ENCODE measurements at places on chromosomes 13 and 19.

DNA sequence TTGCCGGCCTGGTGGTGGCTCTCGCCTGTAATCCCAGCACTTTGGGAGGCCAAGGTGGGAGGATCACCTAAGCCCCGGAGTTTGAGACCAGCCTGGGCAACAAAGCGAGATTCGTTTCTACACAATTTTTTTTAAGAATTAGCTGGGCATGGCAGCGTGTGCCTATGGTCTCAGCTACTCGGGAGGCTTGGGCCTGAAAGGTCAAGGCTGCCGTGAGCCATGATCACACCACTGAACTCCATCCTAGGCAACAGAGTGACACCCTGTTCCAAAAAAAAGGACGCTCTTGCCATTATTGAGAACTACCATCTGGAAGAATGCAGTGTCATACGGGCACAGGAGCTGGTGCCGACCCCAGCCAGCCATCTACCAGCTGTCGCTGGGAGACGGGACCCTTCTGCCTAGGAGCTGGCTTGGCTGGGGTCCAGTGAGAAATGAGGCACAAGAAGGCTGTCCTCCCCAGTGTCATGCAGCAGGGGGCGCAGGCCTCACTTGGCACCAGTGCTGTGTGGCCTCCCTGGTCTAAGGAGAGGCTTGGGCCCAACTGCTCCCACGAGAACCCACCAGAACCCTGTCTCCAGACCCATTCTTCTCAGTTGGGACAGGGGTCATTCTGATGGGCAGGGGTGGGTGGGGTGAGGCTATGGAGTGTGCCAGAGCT is 12.2 kb upstream of the RELB start:
- peak; percentile 78 for DNase-seq

- no peak for DNase-seq
Observed at GRCh38 chr13:79918620-79919019, 422.3 kb downstream of the SPRY2 start.

GRCh38 chr19:13206587-13206986 is 56.4 kb downstream of the IER2 start:
- no peak for DNase-seq

GRCh38 chr19:21430675-21431074 is 33.7 kb downstream of the ZNF493 start:
- DNase-seq: no peak

DNA sequence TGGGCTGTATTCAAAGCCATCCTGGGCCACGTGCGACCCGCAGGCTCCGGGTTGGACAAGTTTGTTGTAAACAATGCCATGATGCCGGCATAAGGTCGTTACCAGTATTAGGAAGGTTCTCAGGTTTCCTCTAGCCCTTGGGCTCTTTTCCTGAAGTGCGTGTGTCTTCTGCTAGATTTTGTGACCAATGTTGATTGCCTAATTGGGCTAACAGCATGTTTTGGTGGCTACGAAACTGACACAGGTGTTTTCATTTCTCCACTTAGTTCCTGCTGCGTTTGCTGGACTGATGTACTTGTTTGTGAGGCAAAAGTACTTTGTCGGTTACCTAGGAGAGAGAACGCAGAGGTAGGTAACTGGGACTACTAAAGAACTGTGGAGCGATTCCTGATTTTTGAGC is 20.3 kb downstream of the ALOX5AP start:
- DNase-seq: no peak

- no peak for DNase-seq
Observed at GRCh38 chr13:97114651-97115050, 107.5 kb upstream of the MBNL2 start.

DNA sequence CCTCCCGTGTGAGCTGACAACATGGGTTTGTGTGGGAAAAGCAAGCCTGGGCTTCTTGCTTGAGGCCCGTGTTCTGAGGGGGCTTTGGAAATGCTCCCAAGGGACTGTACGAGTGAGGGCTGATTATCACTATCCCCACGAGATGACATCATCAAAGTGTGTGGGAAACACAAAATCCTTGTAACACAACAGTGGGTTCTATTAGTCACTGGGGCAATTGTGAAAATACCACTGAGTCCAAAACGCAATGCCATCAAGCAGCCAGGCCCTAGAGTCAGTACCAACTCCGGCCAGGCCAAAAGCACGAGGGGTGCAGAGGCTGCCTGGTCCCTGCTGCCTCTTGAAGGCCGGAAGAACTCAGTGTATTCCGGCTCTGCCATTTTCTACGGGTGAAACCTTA is 29.6 kb downstream of the CAPS start:
- no peak for DNase-seq

DNA sequence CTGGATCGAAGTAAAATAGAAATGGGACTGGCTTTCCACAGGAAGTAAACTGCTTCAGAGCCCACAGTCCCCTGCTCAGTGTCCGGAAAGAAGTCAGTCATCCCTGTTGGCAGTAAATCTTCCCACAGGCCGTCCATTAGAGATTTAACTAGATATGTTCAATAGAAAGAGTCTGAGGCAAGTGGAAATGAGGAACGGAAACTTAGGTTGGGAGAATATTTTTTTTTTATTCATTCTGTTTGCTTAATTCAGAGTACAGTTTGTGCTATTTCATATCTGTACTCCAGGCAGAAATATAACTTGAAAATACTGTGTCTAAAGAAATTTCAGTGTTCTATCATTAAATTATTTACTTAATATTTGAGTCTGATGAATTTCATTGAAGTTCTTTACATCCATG is 22.7 kb downstream of the SLC25A15 start:
- DNase-seq: peak; percentile 26

DNA sequence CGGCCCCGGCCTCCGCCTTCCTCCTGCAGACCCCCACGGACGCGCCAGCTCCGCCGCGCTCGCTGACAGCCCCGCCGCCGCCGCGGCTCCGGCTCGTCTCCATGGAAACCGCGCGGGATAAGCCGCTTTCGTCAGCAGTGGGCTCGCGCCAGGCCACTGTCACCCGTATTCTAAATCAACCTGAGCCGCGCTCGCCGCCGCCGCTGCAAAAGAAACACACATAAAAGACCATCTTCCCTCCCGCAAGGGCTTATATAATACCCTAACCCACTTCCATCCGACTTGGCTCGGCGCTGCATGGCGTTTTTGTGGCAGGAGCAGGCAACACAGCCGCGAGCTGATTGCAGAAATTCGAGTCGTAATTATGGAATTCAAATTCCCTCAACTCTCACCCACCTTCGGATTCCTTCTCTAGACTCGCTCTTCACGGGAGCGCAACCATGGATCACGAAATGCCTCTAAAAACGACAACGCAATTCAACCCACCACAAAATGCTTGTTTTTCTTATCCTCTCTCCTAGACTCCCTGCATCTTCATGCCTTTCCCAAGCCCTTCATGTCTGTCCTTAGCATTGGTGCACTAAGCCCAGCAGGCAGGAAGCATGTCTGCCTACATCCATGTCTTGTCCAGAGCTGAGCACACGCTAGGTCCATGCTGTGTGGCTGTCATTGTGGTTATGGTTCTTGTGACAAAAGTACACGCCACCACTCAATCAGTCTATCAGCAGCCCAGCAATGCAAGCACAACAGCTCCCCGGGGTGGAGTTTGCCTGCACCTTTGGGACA is at the start of gene AMER2:
Gene AMER2, minus strand, starts transcription at position 772 of the 786 bp plus-strand sequence. Its CDS starts 669 bp downstream, at position 103.
- DNase-seq: peak; percentile 38

DNA sequence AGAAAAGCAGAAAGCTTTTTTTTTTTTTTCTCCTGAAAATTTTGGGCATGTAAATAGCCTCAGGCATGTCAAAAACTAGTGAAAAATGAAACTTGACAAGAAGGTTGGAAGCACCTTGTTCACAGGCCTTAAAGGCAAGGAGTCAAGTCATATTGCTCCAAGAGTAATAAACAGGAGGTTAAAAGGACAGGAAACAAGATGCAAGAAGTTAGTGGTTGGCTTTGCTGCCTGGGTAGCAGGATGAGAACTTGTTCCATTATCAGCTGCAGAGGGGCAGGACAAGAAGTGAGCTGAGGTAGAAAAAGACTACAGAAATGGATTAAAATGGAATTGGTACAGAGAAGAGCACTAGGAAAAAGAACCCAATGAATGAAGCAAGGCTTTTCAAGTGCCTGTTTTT is 242.6 kb downstream of the DCT start:
- no peak for DNase-seq

DNA sequence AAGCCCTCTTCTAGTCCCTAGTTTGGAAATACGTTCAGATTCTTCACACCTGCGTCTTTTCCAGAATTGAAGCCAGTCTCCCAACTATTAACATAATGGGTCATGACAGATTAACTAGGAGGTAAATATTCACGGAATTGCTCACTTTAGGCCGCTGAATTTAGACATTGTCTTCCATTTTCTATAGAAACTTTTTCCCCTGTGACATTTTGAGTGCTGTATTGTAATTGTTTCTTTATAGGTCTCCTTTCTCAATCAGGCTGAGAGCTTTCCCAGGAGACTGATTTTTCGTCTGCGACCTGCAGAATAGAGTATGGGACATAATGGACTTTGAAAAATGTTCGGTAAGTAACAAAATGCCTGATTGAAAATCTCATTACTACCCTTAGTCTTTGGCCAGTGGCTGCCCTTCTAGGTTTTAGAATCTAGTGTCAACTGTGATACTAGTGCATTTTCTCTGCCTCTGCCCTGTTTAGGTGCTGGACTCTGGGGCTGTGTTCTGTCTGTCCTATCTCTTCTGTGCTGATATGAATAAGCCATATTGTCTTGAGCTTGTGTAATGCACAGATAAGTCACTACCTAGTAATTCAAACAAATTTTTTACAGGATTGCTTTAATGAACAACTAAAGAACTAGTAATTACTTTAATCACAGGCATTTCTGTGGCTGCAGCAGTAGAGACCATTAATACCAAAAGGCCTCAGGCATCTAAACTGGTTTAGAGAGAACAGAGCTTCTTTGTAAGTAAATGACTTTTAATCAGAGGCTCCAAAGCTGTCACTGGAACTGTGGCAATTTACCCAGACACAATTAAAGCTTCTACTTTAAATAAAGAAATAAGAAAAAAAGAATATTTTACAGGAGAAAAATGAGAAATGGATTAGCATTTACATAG is 122.4 kb upstream of the FREM2 start:
- DNase-seq: no peak

DNA sequence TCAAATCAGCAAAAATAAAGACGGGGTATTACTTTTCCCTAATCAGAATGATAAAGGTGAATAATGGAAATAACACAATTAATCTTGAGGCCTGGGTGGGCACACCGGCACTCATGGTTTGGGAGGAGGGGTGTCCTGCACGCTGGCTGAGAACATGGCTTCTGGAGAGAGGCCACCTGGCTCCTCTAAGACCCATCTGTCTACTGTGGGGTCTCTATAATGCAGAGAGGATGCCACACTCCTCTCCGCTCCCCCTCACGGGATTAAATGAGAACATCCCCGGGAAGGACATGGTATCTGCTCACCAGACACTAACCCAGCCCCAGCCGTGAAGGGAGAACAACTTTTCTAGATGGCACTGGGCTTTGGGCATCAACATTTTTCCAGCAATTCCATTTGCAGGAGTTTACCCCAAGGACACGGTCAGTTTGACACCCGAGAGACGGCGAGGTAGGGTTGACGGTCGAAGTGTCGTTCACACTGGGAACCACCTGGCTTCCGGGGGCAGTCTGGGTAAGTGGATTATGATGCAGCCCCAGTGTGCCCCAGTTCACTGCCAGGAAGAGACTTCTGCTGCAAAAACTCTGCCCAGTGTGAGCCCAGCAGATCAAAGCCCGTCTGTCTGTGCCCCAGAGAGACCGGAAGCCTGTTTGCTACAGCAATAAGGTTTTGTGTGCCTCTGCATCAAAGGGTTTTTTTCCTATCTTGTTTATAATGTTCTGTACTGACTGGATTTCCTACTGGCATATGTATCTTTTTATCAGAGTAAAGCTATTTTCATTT is 56.6 kb downstream of the CEBPG start:
- DNase-seq: no peak

DNA sequence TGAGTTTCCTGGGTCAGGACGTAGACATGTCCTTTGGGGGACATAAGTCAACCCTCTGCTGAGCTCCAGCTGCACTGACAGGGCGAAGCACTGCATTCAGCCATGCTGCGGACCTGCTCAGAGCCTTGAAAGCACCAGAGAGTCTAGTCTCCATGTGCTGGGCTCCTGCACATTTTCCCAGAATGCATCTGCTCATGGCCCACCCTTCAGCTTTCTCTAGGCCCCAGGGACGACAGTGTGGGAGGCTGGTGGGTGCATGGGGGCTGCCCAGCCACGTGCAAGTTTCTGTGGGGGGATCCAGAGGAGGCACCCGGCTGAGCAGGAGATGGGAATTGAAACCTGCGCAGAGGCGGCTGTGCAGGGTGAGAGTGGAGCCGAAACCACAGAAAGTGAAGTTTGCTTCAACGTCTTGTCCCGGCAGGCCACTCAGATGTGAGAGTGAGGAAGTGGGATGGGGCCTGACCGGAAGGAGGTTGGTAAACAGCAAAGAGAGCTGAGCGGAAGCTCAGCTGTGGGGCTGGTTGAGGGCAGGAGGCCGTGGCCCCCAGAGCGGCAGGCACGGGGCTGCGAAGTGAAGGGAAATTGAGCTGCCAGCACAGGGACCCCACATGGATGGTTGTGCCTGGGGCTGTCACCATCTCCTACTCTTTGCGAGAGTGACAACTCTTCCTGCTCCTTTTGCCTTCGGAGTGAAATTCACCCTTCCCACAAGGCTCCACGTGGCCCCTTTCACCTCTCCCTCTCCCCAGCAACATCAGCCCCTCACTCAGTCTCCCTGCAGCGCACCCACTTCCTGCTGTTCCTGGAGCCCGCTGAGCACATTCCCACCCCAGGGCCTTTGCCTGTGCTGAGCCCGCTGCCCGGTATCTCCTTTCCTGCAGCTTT is 11.8 kb downstream of the PGLS start:
- DNase-seq: peak; percentile 92

GRCh38 chr19:32471095-32471494 is 65.5 kb downstream of the DPY19L3 start:
- peak; percentile 5 for DNase-seq

DNA sequence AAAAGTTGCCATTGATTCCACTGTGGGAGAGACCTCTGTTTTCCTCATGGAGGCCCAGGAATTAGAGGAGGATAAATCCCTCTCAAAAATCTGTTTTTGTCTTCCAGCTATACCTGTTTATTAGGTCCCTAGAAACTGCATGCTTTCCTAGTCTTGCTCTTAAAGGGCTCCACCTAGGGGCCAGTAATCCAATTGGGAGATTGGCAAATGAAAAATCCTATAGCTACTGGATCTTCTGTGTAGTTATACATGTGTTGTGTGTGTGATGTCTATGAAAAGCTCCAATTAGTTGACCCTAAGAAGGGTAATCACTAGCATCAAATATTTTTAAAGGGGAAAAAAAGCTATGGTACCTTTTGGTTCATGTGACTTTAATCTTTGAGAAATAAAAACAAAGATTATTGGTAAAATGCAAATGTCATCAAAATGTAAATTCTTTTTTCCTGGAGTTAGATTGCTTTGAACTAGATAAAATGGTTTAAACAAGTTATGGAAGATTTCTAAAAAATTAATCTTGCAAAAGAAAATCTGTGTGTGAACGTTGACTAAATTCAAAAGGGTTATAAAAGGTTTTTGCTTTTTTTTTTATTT is 63.4 kb upstream of the C1QTNF9B start:
- DNase-seq: peak; percentile 23

- DNase-seq: no peak
Observed at GRCh38 chr13:106028911-106029310, 506.6 kb downstream of the EFNB2 start.

DNA sequence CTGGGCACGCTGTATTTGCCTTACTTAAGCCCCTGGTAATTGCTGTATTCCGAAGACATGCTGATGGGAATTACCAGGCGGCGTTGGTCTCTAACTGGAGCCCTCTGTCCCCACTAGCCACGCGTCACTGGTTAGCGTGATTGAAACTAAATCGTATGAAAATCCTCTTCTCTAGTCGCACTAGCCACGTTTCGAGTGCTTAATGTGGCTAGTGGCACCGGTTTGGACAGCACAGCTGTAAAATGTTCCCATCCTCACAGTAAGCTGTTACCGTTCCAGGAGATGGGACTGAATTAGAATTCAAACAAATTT is 676 bp downstream of the BRCA2 start:
- no peak for DNase-seq

- DNase-seq: no peak
Observed at GRCh38 chr13:49521224-49521623, 25.5 kb downstream of the PHF11 start.
